Activated T-helper 17 cell treated with anti-CD3 and anti-CD28 coated beads, Interleukin-2, amount 50 U/mL, for 72 hours (primary cell): ENCODE measurements at places on chromosomes 12 and 14. TPM values are rescaled to one million over a fixed set of nuclear protein-coding genes. Genes with fewer than 3 reads are reported as not detected.
A peak's percentile ranks its signal among the peaks of the same experiment; 100 is the strongest.

GRCh38 chr12:113186033-113186365, 478 bp downstream of the RITA1 start:
- no peak for ATAC-seq

DNA sequence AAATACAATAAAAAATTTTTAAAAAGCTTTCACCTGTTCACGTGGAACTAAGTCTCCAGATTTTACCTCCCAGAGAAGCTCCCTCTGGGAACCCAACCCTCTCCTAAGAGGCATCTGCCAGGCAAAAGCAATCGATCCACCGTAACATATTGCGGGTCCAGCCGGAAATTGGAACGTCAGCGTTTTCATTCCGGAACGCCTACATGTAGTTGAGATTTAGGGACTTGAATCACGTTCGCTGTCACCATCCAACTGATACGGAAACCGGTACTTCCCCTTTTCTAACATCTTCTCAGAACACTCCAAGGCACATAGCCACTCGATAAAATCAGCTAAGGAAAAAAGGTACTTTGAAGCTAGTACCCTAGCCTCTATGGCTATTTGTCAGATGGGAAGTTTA, 70.3 kb downstream of the COX16 start:
- peak; percentile 96 for ATAC-seq

Gene AQP6
- not detected for total RNA-seq

- ATAC-seq: no peak
Measured at GRCh38 chr12:130711756-130712155, 4.3 kb downstream of the RIMBP2 start.

Gene OR4M1
- not detected for total RNA-seq

GRCh38 chr14:45222485-45223262, 30.3 kb downstream of the MIS18BP1 start:
- no peak for ATAC-seq

Gene INSM2
- total RNA-seq: not detected

- ATAC-seq: no peak
Measured at GRCh38 chr14:69464379-69464778, 20.1 kb upstream of the PLEKHD1 start.
